ENCODE measurements at places on chromosomes 12 and 14.
A peak's percentile ranks its signal among the peaks of the same experiment; 100 is the strongest.

- DNase-seq: no peak
These were observed 93.6 kb downstream of the OTX2 start for GRCh38 chr14:56716705-56717104.

DNA sequence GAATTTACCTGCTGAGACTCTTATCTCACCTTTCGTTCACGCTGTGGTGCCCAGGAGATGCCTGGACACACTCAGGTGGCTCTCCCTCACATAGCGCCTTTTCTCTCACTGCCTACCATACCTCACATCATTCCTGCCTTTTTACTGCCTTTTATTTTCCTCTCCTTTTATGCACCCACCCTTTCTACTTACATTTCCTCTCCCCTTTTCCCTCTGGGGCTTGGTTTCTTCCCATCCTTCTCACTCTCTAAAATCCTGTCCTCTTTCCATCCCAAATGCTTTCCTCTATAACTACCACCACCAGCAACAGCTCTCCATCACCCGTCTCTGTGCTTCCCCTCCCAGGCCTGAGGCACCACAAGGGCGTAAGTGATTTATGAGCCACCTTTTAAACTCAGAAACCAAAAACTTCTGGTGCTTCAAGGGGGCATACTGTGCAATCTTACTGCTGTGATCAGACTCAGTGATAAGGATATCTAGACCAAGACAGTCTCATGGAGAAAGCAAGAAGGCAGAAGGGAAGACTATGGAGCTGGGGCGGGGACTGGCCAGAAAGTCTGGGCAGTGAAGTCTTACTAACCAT, 32.7 kb upstream of the SMUG1 start:
- DNase-seq: no peak

- DNase-seq: no peak
These were observed 79.9 kb upstream of the CCDC91 start for GRCh38 chr12:28110329-28110728.

DNA sequence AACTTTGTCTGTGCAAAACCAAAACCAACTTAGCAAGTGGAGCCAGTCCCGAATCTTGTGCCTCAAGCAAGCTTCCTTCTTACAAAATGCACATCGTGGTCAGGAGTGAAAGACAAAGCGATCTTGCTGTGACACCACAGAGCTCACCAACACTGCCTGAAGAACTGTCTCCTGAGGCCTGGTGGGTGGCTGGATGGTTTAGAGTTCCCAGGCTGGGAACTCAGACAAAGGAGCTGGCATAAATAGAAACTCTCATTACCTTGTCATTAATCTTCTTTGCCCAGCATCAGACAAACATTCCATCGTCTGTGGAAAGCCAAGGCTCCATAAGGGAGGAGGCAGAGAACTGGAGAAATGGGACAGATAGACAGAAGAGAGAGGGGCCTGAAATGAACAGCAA, 144.8 kb downstream of the KCNA5 start:
- DNase-seq: no peak

- DNase-seq: no peak
These were observed 16.5 kb upstream of the LUM start for GRCh38 chr12:91127751-91128150.

DNA sequence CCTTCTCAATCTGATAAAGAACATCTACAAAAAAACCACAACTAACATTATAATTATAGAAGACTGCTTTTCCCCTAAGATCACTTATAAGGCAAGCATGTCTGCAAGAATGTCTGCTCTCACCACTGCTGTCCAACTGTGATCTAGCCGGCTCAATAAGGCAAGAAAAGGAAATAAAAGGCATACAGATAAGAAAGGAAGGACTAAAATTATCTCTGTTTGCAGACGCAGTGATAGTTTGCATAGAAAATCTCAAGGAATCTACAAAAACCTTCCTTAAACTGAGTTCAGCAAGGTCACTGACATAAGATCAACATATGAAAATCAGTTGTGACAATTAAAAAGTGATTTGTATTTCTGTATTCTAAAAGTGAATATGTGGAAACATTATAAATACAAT, 138.0 kb upstream of the EGLN3 start:
- no peak for DNase-seq

DNA sequence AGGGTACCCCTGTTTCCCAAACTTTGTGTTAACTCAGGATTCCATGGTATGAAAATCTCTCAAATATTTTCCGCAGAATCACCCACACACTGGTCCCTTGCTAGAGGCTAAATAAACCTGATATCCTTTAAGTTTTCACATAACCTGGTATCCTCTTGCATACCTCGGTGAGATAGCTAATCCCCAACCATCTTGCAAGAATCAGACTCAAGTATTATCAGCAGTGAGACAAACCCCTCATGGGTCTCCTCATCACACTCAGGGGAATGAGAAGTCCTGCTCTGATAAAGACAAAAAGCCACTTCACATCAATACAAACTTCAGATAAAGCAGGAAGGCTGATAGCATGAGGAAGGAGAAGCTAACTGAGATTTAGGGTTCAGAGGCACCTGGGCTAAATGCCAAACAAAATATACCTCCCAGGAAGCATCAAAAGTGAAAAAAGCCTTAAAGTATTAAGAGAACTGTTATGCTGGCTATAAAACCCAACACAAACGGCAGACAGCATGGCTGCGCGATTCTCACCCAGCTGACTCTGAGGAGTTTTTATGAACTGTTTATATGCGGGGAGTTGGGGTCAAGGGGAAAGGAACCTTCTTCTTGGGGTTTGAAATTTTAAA, 96.5 kb downstream of the FOXN3 start:
- DNase-seq: no peak

GRCh38 chr14:69605738-69606137, 5.7 kb upstream of the SUSD6 start:
- DNase-seq: no peak

GRCh38 chr14:23028799-23029198, 5.9 kb downstream of the PSMB5 start:
- DNase-seq: no peak

- DNase-seq: no peak
These were observed 499.3 kb upstream of the TMEM132C start for GRCh38 chr12:127767656-127768055.

DNA sequence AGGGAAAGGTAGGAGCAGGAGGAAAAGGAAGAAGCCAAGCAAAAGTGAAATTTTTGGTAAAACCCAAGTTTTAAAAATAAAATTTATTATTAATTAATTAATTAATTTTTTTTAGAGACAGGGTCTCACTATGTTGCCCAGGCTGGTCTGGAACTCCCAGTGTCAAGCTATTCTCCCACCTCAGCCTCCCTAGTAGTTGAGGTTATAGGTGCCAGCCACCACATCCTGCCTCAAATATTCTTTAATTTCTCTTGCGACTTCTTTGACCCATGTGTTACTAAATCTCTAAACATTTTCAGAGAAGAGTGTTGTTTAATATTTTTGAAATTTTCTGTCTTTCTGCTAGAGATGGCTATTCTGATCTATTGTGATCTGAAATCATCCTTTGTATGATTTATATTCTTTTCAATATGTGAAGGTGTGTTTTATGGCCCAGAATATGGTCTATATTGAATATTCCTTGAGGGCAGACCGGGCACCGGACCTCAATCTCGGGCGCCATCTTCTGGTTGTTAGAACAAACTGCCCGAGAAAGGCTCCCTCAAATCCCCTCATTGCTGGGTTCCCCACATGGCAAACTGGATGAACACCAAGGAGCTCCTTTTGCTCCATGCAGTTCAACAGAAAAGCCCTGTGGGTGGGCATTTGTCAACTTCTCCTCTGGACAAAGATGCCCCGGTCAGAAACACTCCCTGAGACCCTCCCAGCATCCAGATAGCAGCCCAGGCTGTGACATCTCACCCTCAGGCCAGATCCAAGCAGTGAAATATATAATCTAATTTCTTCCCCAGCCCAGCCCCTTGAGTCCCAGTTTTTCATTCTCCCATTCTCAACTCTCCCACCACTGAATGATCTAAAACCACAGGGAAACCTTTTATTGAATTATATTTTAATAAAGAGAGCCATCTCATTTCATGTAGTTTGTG, 110.5 kb downstream of the ASCL4 start:
- DNase-seq: no peak

GRCh38 chr14:75340921-75341320, 62.3 kb downstream of the FOS start:
- peak; percentile 97 for DNase-seq

DNA sequence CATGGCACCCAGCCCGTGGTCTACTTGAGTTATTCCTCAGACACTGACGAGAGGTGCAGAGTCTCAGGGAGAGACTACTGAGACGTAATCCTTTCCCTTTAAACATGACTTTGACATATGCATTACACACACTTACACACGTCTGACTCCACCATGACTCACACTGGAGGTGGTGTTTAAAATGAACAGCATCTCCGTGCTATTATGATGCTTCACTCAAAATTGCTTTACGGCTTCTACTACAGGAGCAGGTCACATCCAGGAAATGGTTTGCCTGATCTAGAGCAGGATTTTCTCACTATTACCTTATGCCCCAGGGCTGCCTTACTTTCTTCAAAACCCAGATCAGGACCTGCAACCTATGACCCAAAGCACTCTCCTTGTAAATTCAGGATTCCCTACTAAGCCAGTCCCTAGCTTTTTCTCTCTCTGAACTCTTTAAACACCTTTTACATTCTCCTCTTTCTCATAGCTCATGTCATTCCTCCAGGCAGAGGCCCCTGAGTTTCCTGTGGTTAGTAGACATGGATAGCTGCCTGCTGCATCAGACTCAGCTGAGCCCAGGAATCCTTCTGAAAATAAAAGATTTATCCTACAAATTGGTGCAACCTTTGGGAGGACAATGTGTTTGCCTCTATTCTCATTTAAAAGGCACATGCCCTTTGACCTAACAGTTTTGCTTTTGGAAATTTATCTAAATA, 31.2 kb downstream of the TMCC3 start:
- DNase-seq: no peak

- no peak for DNase-seq
These were observed 324.5 kb downstream of the NELL2 start for GRCh38 chr12:44551631-44552030.

GRCh38 chr12:69330475-69331473, 17.4 kb upstream of the LYZ start:
- no peak for DNase-seq

- DNase-seq: no peak
These were observed 29.0 kb downstream of the LGMN start for GRCh38 chr14:92719421-92719820.

GRCh38 chr14:34229140-34229539, 232.9 kb downstream of the SPTSSA start:
- no peak for DNase-seq

GRCh38 chr14:102116361-102117180, 23.1 kb upstream of the WDR20 start:
- no peak for DNase-seq

DNA sequence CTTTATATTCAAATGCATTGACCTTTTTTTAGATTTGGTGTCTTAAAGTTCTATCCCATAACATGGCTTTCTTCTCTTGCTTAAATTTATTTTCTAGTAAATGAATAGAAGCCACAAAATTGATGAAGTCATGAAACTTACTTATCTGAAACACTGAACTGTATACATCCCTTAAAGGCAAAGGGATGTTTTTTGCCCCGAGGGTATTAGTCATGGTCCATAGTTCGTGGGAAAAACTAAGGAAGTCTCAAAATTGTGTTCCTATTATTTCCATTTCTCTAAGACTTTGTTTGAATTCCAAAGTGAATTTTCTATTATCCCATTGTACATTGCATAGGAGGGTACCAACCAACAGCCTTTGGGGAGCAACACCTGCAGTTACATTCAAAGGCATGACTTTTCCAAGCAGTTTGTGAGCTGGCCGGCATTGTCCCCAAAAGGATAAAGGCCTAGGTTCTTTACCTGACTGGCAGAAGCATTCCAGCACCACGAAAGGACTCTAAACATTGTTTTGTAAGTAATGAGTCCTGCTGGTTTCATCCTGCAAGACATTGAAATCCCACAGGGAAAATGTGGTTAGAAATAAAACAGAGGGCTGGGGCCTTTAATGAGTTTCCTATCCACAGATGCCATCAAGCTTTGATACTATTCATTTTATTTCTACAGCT, 473.5 kb downstream of the PRKD1 start:
- DNase-seq: no peak

- no peak for DNase-seq
These were observed 29.2 kb downstream of the CLEC2D start for GRCh38 chr12:9698681-9699080.

DNA sequence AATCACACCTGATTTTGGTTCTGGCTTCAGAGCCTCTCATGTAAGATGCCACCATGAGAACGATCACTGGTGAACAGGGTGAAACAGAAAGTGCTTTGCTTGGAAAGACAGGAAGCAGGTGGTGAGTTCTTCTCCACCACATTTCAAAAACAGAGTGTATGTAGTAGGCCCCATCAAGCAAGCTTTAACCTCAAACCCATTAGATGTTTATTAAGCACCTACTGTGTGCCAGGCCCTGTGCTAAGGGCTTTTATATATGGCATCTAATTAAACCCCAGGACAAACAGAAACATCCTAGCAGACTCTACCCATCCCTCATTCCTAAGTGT, 47.8 kb upstream of the MED13L start:
- DNase-seq: no peak

DNA sequence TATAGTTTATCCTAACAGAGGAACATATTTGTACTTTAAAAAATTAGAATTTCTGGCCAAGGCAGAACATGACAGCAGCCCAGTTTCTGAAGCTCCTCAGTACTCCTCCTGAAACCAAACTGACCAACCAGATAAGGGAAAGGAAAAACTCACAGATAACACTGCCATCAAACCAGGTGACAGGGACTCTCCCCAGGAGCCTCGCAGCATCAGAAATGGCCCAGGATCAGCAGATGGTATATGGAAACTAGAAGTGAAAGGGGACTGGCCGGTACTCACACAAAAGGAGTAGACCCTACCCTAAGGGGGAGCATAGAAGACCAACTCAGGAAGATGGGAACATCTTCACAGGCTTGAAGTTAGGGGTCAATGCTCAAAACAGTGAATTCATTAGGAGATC, 22.0 kb downstream of the GALC start:
- no peak for DNase-seq

DNA sequence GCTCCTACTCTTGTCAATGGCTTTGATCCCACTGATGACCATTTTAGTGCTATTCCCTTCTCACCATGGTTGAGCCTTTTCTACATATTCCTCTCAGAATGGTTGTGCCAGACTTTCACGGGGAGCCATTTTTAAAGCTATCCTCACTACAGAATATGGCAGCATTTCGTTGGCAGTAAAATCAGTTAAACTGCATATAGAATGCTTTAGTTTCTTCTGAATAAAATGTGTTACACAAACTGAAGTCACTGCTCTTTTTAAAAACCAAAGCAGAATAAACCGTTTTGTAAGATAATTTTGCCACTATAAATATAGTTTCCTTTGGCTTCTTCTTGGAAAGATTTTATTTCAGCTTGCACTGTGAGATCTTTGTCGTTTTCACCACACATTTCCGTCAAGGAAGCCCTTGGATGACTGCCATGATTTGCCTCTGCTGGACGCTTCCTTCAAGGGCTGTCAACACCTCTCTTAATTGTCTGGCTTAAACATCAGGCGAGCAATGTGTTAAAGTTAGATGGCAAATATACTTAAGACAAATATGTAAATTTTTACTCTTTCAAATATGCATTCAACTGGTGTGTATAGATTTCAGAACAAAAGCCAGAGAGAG, 624.2 kb downstream of the DIO2 start:
- DNase-seq: no peak
